Omental fat pad (tissue), 4 donors: ENCODE measurements at places on chromosomes 3 and 15.

- peak; percentile 69 for DNase-seq
Observed at GRCh38 chr3:124584552-124585391, 145.5 kb upstream of the UMPS start.

DNA sequence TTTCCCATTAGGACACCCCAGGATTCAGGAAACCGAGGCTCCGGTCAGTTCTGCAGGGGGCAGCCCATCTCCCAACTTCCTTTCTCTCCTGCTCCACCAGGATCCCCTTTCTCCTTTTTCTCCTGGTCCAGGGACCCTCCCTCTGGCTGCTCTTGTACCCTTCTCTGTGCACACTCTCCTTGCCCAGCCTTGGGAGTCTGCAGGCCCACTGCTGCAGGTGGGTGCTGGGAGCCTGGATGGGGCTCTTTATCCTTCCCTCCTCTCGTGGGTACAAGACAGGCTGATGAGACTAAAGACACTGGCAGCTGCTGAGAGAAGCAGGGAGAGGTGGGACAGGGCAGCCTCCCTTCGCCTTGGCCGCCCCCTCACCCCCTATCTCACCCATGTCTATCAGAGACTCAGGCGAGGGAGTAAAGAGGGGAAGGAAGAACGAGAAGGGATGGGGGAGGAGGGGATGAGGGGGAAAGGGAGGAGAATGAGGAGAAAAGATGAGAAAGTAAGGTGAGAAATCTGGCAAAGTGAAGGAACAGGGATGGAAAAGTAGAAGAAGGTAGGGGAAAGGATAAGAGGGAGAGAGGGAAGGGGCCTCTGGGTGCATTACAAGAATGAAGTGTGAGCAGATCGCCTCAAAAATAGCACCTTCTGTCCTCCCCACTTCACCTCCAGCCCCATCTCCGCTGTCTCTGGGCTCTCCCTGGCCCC, 45.2 kb downstream of the ITGA11 start:
- no peak for DNase-seq

DNA sequence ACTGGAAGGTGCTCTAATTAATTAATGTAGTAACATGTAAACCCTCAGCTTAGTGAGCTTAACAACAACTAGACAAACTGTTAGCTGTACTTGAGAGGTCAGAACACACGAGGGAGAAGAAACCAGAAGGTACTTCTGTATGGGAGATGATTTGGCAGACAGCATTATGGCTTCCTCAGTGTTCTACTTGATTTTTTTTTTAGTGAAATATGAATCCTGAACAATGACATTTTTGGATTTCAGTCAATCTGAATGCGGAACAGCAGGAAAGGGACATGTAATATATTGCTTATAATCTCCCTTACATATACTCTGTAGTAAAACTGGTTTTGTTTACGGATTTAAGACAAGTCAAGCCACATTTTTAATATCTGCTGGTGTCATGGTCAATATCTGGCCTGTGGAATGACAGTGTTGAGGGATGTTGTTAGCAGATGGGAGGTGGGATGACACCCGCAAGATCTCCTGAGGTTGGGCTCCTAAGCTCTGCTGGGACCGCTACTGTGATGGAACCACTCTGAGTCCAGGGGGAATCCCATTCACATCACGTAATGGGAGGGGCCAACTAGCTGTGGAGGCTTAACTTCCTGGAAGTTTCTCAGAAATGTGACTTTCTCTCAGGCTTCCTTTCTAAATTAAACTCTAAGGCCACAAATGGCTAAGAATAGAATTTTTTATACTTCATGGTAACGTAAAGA, 18.7 kb downstream of the TNFAIP8L3 start:
- no peak for DNase-seq

- no peak for DNase-seq
Observed at GRCh38 chr15:32802286-32802936, 84.6 kb downstream of the GREM1 start.

GRCh38 chr15:58221591-58222241, 83.5 kb downstream of the AQP9 start:
- no peak for DNase-seq

DNA sequence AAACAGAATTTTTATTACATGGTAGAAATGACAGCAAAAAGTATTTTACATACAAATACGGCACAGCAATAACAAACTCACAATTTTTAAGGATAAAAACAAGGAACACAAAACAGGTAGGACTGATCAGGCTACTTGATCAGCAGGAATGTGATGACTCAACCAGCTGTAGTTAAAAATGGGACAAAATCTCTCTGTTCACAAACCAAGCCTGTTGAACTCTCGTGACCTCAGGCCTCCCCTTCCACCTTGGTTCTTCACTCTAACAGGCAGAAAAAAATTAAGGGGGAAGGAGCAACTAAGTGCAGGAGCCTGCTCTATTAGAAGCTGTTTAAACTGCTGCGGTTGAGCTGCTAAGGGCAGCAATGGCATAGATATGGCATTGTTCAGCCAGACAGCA, 18.7 kb downstream of the FBXL22 start:
- no peak for DNase-seq

DNA sequence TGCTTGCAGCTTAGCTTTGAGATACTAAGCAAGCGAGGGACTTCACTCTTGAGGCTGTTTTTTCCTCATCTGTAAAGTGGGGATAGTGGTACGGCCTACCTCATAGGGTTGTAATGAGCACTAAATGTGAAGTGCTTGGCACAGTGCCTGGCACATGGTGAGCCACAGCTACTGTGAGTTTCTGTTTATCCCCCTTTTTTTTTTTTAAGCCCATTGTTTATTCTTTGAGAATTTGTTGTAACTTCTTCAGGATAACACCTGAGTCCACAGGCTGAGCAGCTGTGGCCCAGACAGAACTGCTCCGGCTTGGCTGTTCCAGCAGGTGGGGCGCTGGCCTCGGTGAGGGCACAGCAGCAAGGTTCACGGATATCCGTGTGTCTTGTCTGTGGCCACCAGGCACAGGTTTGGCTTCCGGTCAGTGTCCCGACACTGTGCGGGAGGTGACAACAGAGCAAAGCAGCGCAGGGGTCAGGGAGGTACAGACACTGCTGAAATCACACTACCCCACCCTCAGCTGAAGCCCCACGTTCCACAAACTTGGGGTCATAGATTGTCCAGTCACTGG, 7.3 kb upstream of the ISG20 start:
- no peak for DNase-seq

GRCh38 chr3:143120716-143121240, 1.2 kb downstream of the CHST2 start:
- no peak for DNase-seq

GRCh38 chr3:17442332-17443049, 299.9 kb downstream of the TBC1D5 start:
- DNase-seq: no peak

DNA sequence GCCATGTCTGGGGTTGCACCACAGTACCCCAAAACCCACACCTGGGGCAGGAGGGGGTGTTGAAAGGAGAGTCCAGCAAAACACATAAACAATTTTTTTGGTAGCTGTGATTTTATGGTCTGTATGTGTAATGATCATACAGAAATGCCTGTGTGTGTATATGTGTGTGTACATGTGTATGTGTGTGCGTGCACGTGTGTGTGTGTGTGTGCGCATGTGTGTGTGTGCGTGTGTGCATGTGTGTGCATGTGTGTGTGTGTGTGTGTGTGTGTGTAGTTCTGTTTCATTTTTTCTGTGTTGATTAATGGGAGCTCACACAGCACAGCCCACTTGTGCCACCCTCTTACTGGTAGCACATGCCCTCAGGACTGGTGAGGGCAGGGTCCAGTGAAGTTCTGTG, 96.3 kb upstream of the OXTR start:
- DNase-seq: no peak

DNA sequence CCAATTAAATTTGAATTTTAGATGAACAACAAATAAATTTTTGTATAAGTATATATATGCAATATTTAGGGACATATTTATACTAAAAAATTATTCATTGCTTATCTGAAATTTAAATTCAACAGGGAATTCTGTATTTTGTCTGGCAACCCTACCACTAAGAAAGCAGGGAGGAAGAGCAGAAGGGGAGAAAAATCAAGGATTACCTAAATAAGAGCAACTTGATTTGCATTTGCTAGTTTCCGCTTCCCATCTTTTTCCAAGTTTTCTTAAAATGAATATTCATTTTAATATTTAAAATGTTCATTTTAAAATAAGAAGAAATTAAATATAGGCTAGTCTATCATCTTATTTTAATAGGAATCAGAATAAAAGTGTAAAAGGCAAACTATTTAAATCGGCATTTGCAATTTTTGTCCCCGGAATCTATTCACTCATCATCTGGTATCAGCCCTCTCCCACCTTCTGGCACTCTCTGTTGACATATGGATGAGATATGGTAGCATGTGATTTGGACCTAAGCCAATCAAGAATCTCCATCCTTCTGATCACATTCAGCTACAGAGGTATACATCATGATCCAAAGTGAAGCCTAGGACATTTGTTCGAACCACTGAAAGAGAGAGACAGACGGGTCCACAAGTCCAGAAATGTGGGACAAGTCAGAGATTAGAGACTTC, 82.6 kb downstream of the TRANK1 start:
- no peak for DNase-seq

DNA sequence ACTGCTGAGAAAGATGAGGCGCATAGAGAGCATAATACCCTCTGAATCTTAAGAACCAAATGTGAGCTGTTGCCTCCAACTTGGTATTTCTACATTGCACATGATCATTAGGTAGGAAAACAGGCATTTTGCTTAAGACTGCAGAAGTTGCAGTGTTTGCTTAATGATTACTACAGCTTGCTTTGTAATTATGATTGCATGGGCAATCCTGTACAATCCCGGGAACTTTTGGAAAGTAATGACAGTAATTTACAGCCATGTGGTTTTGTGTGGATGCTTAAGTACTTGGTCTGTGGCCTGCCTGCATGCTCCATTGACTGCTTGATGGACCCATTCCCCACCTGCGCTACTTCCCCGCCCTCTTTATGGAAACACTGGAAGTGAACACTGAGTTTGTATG, 301.1 kb downstream of the DIPK2A start:
- no peak for DNase-seq

- DNase-seq: no peak
Observed at GRCh38 chr15:56894601-56895000, 23.8 kb upstream of the TCF12 start.

DNA sequence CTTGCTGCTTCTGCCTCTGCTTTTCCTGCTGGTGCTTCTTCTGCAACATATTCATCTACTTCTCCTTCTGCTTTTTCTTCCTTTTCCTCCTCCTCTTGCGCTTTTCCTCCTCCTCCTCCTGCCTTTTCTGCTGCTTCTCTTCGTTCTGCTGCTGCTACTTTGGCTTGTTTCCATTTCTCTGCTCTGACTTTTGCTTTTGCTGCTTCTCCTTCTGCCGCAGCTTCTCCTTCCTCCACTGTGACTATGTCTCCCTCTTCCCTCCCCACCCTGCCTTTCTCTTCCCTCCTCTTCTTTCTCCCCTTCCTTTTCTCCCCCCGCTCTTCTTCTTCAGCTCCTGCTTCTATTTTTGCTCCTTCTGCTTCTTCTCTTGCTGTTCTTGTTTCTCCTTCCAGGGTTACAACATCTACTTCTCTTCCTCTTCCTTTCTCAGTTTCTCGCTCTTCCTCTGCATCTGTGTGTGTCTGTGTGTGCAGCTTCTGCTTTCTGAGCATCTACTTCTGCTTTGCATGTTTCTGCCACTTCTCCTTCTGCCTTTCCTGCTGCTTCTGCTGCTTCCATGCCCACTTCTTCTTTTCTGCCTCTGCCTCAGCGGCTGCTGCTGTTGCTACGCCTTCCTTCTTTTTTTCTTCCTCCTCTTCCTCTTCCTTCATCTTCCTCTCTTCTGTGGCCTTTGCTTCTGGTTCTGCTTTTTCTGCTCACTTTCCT, 51.4 kb downstream of the FAM43A start:
- DNase-seq: no peak

GRCh38 chr3:153399636-153400035, 237.6 kb downstream of the RAP2B start:
- DNase-seq: no peak

DNA sequence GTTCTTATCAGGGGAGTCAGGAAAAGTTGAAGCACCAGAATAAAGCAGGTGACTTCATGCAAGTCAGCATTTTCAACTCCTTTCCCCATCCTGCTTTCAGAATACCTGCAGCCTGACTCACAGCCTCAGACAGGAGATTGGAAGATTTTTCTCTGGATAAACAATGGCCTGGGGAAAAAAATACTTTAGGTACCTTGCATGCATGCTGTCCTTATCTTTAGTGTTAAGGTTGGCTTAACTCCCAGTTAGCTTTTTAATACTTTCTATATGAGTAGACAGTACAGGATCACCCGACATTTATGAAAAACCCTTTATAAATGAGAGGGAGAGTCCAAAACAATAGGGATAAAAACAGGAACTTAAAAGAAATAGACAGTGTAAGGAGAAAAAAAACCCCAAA, 53.6 kb downstream of the PAK2 start:
- no peak for DNase-seq

DNA sequence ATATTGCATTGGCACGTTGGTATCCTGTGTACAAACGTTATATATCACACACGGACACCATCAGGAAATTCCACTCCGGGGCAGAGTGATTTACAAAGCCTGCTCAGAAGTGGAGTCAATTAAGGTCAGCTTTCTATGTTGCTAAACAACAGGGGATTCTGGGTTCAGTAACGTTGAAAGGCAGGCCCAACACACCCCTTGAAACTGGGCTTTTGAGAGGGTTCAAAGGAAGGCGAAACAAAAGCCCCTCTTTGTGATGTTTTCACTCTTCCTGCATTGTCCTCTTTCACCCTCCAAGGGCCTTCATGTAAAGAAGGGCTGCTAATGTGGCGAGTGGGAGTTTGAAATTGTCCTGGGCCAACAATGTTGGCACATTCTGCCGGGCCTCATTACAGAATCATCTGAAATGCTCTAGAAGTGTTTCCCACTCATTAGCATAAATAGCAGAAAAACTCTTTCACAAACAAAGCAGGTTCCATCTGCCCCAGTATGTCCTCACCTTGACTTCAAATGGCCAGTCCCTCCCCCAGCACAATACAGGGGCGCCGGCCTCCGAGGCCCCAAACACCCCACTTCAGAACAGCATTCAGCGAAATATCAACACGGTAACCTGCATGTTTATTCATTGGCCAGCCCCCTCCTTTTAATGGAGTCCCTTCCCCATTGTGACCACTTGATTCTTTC, 76.4 kb downstream of the HES1 start:
- DNase-seq: no peak

DNA sequence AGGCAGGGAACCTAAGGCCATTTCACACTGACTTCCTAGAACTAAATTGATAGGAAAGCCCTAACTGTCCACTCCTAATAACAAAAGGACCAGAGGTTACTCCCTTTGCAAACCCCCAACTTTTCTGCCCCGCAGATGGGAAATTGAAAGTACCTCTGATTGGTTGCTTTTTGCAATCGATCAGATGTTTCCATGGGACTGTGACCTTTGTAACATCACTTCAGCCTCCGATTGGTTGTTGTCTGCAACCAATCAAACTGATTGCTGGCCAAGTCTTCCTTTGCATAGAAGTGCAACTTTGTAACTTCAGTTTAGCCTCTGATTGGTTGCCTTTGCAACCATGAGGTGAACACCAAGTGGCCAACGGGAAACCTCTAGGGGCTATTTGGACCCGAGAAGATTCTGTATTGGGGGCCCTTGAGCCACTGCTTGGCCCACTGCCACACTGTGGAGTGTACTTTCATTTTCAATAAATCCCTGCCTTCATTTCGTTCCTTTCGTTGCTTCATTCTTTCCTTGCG, 11.3 kb upstream of the KNL1 start:
- no peak for DNase-seq

GRCh38 chr15:66894363-66894762, 171.0 kb upstream of the SMAD3 start:
- no peak for DNase-seq
